ENCODE measurements at places on chromosomes 4 and X.

- no peak for DNase-seq
Measured at GRCh38 chr4:76811604-76812412, 86.1 kb downstream of the SOWAHB start.

DNA sequence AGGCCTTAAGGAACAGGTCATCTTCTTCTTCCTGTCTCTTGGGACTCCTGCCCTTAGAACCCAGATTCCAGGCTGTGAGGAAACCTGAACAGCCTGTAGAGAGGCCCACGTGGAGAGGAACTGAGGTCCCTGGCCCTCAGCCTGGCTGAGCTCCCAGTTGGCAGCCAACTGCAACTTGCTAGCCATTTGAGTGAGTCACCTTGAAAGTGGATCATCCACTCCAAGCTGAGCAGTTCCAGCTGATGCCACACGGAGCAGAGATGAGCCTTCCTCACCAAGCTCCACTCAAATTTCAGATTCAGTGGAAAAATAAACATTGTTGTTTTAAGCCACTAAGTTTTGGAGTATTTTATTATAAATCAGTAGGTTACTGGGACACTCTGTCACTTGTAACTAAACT lies 392.5 kb downstream of the BCOR start:
- no peak for DNase-seq

- DNase-seq, result no peak
Measured at GRCh38 chr4:54395013-54395527, 166.0 kb downstream of the PDGFRA start.

DNA sequence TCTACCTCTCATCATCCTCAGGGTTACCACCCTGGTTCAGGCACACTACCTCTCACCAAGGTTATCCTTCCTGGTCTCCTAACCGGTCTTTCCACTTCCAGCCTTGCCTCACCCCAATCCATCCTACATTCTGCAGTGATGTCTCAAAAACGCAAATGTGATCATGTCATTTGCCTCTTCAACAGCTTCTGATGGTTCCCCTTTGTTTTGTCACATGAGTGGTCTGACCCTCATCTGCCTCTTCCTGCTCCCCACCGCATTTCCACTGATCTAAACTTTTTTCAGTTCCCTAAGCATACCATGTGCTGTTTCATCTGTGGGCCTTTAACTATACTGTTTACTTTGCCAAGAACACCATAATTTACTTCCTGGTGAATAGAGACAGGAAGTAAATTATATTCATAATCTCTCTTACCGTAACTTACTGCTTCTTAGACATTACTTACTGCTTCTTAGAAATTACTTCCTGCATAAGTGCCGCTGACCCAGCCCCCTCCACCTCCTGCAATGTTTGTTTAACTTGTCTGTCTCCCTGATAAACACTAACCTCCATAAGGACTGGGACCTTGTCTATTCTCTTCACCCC lies 27.1 kb upstream of the NSUN7 start:
- DNase-seq, result no peak

DNA sequence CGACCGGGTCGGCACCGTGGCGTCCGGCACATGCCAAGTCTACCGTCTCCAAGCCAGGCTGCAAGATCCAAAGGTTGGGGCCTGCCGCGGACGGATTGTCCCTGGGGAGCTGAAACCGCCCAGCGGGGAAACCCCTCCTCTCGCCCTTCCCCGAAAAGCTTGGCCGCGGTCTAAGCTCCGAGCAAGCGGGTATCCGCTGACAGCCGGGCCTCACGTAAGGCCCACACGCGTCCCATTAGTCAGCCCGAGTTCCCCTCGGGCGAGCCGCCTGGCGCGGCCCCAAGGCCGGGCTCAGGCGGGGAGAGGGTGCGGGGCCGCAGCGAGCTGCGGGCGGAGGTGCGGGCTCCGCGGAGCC lies 6.8 kb upstream of the BCOR start:
- no peak for DNase-seq

DNA sequence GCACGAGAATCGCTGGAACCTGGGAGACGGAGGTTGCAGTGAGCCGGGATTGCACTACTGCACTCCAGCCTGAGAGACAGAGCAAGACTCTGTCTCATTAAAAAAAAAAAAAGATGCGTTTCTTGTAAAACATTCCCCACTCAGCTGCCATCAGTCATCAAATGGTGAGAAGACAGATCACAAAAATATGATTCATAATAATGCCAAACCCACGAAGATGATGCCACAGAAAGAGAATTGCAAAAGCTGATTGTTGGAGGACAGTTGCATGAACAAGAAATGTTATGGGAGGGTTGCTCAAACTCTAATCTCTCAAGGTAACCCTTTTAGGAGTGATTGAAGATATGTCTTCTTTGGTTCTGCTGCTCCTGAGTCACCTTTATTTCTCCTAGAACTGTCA lies 21.4 kb upstream of the SMIM14 start:
- DNase-seq, result no peak

- no peak for DNase-seq
Measured at GRCh38 chr4:96483308-96484030, 643.6 kb downstream of the PDHA2 start.

DNA sequence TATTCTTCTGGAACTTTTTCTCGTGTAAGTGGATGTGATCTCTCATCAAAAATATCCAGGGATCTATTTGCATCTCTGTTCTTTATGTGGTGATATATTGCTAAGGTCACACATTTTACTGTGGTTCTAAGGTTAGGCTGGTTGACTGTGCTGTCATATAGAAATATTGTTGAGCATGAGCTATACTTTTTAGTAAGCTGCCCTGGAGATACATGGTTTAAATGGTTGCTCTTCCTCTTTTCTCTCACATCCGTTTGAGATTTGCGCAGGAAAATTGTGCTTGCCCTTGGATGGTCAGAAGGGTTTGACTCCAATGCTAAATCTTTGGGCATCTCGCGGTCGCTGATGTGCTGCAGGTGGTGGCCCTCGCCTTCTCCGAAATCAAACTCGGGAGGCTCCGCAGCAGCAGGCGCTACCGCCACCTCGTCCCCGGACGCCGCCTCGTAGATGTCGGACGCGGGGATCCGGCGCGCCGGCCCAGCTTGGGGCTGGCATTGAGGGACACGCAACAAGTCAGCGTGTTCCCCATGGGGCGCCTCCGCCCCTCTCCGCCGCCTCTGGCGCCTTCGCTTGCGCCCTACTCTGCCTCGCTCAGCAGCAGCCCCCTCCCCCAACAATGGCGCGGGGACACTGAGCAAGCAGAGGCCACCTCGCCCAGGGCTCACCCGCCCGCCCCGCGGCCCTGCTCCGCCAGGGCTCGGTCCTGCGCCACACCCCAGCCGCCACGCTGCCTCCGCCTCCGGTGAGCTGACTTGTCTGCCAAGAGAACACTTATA lies 154.5 kb downstream of the MSN start:
- no peak for DNase-seq

DNA sequence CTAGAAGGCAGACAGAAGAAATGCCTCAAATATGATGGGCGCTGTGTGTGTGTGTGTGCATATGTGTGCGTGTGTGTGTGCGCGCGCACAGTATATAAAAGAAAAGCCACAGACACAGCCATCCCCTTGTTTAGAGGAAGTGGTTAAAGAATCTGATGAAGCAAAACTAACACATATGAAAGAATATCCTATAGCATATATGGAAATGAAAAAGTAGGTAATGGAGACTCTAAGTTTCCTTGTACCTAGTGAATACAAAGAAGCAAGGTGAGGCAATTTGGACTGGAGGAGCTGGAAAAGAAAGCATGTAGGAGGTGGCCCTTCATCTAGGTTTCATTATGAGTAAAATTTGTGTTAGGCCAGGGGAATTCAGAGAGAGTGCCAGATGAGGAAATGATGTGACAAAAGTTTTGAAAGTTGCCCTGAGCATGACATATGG lies 58.6 kb upstream of the MCF2 start:
- no peak for DNase-seq

DNA sequence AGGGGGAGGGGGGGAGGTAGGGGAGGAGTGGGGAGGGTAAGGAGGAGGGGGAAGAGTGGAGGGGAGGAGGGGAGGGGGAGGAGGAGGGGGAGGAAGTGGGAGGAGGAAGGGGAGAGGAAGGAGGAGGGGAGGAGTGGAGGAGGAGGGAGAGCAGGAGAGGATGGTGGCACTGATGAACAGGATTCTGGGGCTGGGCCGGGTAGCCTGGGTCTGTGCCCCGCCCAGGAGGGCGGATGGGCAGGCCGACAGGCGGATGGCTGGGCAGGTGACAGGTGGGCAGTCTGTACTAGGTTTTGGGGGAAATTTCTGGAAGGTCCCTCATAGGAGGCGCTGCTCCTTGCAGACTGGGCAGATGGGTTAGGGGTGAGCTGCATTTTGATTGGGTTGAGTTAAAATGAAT lies 66.0 kb upstream of the ADRA2C start:
- DNase-seq, result no peak

GRCh38 chr4:124018383-124019317 lies 622.1 kb downstream of the SPRY1 start:
- DNase-seq, result no peak

GRCh38 chrX:39874202-39874816 lies 223.4 kb downstream of the BCOR start:
- no peak for DNase-seq

Data from NCI-H2227 treated with DMSO at 0.1 percent for 48 hours (cell line).